Astrocyte (in vitro differentiated cells and primary cell): ENCODE measurements at places on chromosomes 5 and 9. TPM values are rescaled to one million over a fixed set of nuclear protein-coding genes. Genes with fewer than 3 reads are reported as not detected.

- no peak overlapping the region for H3K4me3 ChIP-seq
- DNase-seq: no peak
- H3K27me3 ChIP-seq: no peaks in the 10 kb centered on the region
- H3K27ac ChIP-seq: no peak overlapping the region
- no peaks in the 10 kb centered on the region for H3K36me3 ChIP-seq
These were observed 115.3 kb upstream of the IRX2 start for GRCh38 chr5:2866662-2867372.

DNA sequence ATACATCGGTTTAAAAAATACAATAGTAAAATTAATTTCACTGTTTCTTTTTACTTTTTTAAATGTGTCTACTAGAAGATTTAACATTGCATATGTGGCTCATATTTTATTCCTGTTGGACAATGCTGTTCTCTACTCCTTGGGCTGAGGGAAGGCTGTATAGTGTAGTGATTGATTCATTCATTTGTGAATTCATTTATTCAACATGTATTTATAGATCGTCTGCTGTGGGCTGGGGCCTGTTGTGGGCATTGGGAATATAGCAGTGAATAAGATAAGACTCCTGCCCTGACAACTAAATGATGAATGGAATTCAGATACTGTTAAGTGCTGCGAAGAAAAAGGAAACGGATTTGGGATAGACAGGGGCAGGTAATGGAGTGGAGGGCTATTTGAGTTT lies 55.7 kb downstream of the ZNF618 start:
- DNase-seq: no peak
- H3K27me3 ChIP-seq: no peaks in the 10 kb centered on the region
- H3K36me3 ChIP-seq: no peaks in the 10 kb centered on the region
- H3K27ac ChIP-seq: no peak overlapping the region

GRCh38 chr5:141326088-141326854 lies 4.0 kb upstream of the PCDHGA1 start:
- DNase-seq: peak; percentile 68
- H3K27me3 ChIP-seq: no peaks in the 10 kb centered on the region
- no peaks in the 10 kb centered on the region for H3K36me3 ChIP-seq
- peak overlapping the region; percentile 66 for H3K4me3 ChIP-seq
- H3K27ac ChIP-seq: peak overlapping the region; percentile 31
- no peaks in the 10 kb centered on the region for H3K4me1 ChIP-seq

- H3K36me3 ChIP-seq: no peaks in the 10 kb centered on the region
- H3K4me3 ChIP-seq: no peak overlapping the region
- H3K27me3 ChIP-seq: peaks cover 4% of the 10 kb centered on the region
- peaks cover 10% of the 10 kb centered on the region for H3K4me1 ChIP-seq
- DNase-seq: peak; percentile 4
These were observed 31.4 kb upstream of the FAT2 start for GRCh38 chr5:151622367-151623088.

GRCh38 chr5:132677682-132678400 lies 4.1 kb downstream of the IL4 start:
- H3K4me1 ChIP-seq: peaks cover 29% of the 10 kb centered on the region
- DNase-seq: no peak

DNA sequence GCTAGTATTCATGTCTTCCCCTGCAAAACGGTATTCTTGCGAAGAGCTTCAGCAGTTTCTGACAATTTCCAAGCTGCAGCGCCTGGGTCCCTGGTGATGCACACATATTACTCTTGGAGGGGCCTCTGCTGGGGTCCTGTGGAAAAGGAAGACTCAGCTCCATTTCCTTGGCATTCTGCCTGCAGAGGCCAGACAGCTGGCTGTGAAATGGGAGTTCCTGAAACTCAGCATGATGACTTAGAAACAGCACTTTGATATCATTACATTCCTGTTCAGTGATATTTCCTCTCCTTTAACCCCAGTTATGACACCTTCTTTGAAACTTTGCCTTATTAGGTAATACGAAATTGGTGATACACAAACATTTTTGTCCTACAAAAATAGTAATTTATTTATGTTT lies 98.5 kb downstream of the APBA1 start:
- no peaks in the 10 kb centered on the region for H3K36me3 ChIP-seq
- peaks cover 44% of the 10 kb centered on the region for H3K4me1 ChIP-seq
- DNase-seq: peak; percentile 79
- H3K4me3 ChIP-seq: no peak overlapping the region
- peak overlapping the region; percentile 43 for H3K27ac ChIP-seq
- no peaks in the 10 kb centered on the region for H3K27me3 ChIP-seq

DNA sequence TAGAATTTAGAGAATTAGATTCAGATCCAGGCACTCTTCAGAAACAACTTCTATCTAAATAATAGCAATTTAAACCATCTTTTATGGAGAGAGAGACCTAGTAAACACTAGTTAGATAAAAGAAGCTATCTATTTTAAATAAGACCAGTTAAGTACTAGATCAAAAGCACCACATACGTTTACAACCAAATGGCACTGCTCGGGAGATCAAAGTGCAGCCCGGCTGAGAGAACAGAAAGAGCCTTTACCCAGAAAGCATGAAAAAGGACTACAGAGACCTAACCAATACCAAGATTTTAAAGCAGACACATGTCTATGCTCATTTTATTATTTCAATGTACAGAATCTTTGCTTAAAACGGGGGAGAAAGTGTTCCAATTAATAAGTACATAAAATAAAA lies 30.8 kb downstream of the LIX1 start:
- H3K36me3 ChIP-seq: no peaks in the 10 kb centered on the region
- H3K27ac ChIP-seq: no peak overlapping the region
- no peak overlapping the region for H3K4me3 ChIP-seq
- H3K4me1 ChIP-seq: no peaks in the 10 kb centered on the region
- H3K27me3 ChIP-seq: no peaks in the 10 kb centered on the region

GRCh38 chr9:12851341-12852090 lies 76.7 kb downstream of the LURAP1L start:
- H3K27me3 ChIP-seq: no peaks in the 10 kb centered on the region
- DNase-seq: no peak
- H3K27ac ChIP-seq: no peak overlapping the region
- no peak overlapping the region for H3K4me3 ChIP-seq
- no peaks in the 10 kb centered on the region for H3K36me3 ChIP-seq

DNA sequence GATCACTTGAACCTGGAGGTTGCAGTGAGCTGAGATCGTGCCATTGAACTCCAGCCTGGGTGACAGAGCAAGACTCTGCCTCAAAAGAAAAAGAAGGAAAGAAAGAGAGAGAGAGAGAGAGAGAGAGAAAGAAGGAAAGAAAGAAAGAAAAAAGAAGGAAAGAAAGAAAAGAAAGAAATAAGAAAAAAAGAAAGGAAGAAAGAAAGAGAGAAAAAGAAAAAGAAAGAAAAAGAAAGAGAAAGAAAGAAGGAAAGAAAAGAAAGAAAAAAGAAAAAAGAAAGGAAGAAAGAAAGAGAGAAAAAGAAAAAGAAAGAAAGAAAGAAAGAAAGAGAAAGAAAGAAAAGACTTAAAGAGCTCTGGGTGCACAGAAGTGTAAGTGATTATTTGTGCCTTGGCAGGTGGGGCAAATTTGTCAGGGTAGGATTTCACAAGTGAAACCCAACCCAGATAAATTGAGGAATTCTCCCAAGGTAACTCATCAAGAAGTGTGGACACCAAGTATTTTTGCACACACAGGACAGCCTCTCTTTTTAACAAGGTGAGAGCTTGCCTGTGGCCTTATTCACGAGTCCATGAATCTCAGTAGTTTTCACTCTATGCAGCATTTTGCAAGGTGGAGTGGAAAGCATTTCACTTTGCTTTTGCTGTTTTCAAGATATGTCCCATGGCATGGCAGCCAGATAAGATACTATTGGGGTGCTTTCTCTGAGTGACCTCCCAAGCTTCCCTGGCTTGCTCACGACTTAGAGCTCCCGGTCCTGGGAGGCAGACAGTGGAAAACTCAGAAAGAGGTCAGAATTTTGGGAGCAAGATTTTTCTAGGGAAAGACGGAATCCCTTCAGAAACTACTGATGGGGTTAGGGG lies 57.8 kb downstream of the C9orf153 start:
- H3K27ac ChIP-seq: no peak overlapping the region
- no peak overlapping the region for H3K4me3 ChIP-seq
- DNase-seq: no peak
- H3K27me3 ChIP-seq: no peaks in the 10 kb centered on the region
- H3K36me3 ChIP-seq: no peaks in the 10 kb centered on the region
- no peaks in the 10 kb centered on the region for H3K4me1 ChIP-seq

DNA sequence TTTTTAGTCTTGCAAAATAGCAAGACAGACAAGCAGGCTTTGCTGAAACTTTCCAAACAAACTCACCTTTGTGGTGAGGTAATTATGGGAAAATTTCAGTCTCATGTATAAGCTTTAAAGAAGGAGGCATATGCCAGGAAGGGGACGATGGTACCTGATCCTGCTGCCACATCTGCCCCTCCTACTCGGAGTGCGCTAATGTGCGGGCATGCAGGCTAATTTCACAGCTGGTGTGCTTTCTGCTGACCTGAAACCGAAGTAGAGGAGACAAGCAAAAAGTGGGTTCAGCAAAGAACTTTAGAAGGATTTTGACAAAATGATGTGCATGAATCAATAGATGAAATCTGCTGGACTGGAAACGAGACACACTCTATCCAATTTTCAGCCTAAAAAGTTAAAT lies 117.1 kb upstream of the IRX4 start:
- no peaks in the 10 kb centered on the region for H3K36me3 ChIP-seq
- no peaks in the 10 kb centered on the region for H3K27me3 ChIP-seq
- no peak overlapping the region for H3K27ac ChIP-seq
- H3K4me1 ChIP-seq: no peaks in the 10 kb centered on the region
- H3K4me3 ChIP-seq: no peak overlapping the region

GRCh38 chr5:108481355-108481931 lies 99.5 kb upstream of the FBXL17 start:
- no peaks in the 10 kb centered on the region for H3K36me3 ChIP-seq
- no peak overlapping the region for H3K4me3 ChIP-seq
- no peaks in the 10 kb centered on the region for H3K4me1 ChIP-seq
- DNase-seq: no peak
- H3K27ac ChIP-seq: no peak overlapping the region
- H3K27me3 ChIP-seq: no peaks in the 10 kb centered on the region

GRCh38 chr5:55037046-55037771 lies 13.2 kb downstream of the GZMK start:
- no peaks in the 10 kb centered on the region for H3K27me3 ChIP-seq
- DNase-seq: no peak
- no peak overlapping the region for H3K4me3 ChIP-seq
- no peak overlapping the region for H3K27ac ChIP-seq
- no peaks in the 10 kb centered on the region for H3K36me3 ChIP-seq

DNA sequence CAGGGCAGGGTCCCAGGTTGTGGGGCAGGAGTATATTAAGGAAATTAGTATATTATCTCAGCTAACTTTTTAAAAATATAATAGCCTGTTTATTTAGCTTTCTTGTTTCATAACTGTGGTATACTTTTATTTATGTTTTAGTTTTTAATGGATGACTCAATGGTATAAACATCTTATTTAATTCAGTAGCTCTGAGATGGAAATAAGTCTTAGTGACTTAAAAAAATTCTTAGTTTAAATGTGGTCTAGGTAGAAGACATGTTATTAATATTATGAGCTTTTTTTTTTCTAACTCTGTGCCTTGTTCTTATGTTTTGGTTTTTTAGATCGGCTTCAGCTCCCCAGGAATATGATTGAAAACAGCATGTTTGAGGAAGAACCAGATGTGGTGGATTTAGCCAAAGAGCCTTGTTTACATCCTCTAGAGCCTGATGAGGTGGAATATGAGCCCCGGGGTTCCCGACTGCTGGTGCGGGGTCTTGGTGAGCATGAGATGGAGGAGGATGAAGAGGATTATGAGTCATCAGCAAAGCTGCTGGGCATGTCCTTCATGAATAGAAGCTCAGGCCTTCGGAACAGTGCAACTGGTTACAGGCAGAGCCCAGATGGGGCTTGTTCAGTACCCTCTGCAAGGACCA lies 43.1 kb downstream of the LNPEP start:
- DNase-seq: peak; percentile 50
- peaks cover 7% of the 10 kb centered on the region for H3K4me1 ChIP-seq
- no peak overlapping the region for H3K4me3 ChIP-seq
- no peak overlapping the region for H3K27ac ChIP-seq
- H3K27me3 ChIP-seq: no peaks in the 10 kb centered on the region

GRCh38 chr9:78472111-78472510 lies 175.2 kb downstream of the PSAT1 start:
- H3K36me3 ChIP-seq: no peaks in the 10 kb centered on the region
- no peaks in the 10 kb centered on the region for H3K27me3 ChIP-seq
- peak; percentile 19 for DNase-seq
- no peaks in the 10 kb centered on the region for H3K4me1 ChIP-seq
- no peak overlapping the region for H3K4me3 ChIP-seq

GRCh38 chr9:105244734-105245028 lies 230 bp downstream of the SLC44A1 start:
- H3K27ac ChIP-seq: no peak overlapping the region
- DNase-seq: no peak
- H3K4me1 ChIP-seq: peaks cover 16% of the 10 kb centered on the region
- H3K27me3 ChIP-seq: peaks cover 8% of the 10 kb centered on the region

DNA sequence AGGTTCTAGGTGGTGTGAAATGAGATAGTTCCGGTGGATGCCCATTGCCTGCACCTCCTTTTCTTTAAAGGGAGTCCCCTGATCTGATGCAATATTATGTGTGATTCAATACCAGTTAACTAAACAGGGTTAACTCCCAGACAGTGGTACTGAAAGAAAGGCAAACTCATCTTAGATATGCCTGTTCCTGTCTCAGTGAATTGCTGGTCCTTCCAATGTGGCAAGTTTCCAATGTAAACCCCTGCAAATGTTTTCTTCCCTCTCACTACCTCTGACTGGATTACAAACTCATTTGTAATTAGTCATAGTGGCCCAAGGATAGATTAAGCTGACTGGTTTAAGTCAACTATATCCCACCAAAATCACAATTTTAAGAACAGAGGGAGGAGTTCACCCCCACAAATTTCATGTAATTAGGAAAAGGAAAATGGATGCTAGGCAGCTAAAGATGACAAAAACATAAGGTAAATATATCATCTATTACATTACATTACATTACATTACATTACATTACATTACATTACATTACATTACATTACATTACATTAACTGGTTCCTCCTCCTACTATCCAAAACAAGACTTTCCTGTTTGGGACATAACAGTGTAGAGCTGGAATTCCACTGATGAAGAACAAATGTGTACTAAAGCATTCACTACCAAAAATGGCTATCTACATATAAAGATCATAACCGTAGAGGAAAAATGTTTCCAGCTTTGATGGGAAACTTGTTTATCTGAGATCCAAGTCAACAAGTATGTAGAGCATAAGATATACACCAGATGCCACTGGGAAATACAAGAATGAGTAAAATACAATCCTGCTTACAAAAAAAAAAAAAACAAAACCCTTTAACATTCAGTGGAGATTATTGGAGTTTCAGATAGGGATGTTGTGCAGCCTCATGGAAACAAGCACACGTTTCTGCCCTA lies 121.5 kb upstream of the SNX2 start:
- H3K4me3 ChIP-seq: no peak overlapping the region
- DNase-seq: peak; percentile 50
- H3K36me3 ChIP-seq: no peaks in the 10 kb centered on the region
- no peaks in the 10 kb centered on the region for H3K27me3 ChIP-seq

GCNT1 gene
- 14.7 and 15.9 TPM in 2 replicates for total RNA-seq

CER1 gene
- 2.2 and 2.8 TPM in 2 replicates for total RNA-seq

NUTM2G gene
- total RNA-seq: not detected in 2 replicates

SEMA5A gene
- total RNA-seq: 13.8 and 15.3 TPM in 2 replicates

TRIM23 gene
- 14.6 and 16.8 TPM in 2 replicates for total RNA-seq

MROH2B gene
- not detected in 2 replicates for total RNA-seq
